PC-9 (cell line): ENCODE measurements at places on chromosomes 6 and 20. TPM values are rescaled to one million over a fixed set of nuclear protein-coding genes. Genes with fewer than 3 reads are reported as not detected.

BCKDHB gene
- total RNA-seq: 29.7 and 41.5 TPM in 2 replicates

GRCh38 chr20:41616228-41616627 lies 1.9 kb downstream of the CHD6 start:
- no peaks in the 10 kb centered on the region for H3K36me3 ChIP-seq
- peak overlapping the region; percentile 94; the same call in 1 of the 2 replicates for H3K4me3 ChIP-seq
- H3K27ac ChIP-seq: no peak overlapping the region
- H3K4me1 ChIP-seq: peaks cover 19% of the 10 kb centered on the region
- no peaks in the 10 kb centered on the region for H3K27me3 ChIP-seq
- DNase-seq: no peak

- no peak overlapping the region for H3K4me3 ChIP-seq
Measured at GRCh38 chr6:25369036-25369432, 89.9 kb downstream of the CARMIL1 start.

GATA5 gene
- total RNA-seq: 0.96 and 2.1 TPM in 2 replicates

DNA sequence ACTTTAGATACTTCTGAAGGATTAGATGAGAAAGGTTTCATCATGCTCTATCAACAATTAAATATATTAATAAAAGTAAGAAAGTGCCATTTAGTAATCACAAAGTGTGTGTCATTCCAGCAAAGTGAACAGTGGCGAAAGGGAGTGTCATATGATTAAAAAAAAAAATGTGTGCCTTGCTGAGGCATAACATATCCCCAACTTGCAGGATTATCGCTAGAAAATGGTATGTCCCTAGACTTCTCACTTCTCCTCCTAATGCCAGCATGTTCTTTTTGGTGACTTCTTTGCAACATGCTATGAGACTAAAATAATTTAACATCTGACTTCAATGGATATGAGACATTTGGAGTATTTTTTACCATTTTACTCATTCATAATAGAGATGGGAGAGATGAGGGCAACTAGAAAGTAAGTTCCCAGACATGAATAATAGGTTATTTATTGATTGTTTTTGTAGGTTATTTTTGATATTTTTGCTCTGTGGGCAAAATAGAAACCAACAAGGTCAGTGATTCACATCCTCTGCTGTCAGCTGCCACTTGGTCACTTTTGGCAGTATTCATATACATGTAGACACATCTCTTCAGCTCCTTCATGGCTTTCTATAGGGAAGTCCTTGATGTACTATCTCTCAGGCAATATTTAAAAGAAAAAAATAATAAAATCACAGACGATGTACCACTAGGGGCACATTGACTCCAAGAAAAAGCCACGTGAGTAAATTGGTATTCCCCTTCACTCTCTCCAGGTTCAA lies 370.1 kb downstream of the BMP2 start:
- H3K27me3 ChIP-seq: no peaks in the 10 kb centered on the region
- H3K27ac ChIP-seq: no peak overlapping the region
- H3K4me1 ChIP-seq: no peaks in the 10 kb centered on the region
- no peaks in the 10 kb centered on the region for H3K36me3 ChIP-seq

GRCh38 chr6:85323435-85324040 lies 126.3 kb upstream of the NT5E start:
- no peaks in the 10 kb centered on the region for H3K27me3 ChIP-seq
- peak; percentile 72 for DNase-seq
- no peaks in the 10 kb centered on the region for H3K36me3 ChIP-seq
- H3K4me1 ChIP-seq: no peaks in the 10 kb centered on the region
- H3K27ac ChIP-seq: no peak overlapping the region
